ENCODE measurements at places on chromosomes 13 and 19.

DNA sequence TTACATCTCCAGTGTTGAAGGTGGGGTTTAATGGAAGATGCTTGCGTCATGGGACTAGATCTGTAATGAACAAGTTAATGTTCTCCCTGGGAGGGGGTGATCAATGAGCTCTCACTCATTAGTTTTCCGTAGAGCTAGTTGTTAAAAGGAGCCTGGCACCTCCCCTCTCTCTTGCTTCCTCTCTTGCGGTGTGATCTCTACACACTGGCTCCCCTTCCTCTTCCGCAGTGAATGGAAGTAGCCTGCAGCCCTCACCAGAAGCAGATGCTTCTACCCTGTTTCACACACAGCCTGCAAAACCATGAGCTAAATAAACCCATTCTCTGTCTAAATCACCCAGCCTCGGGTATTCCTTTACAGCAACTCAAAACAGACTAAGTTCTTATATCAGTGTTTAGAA is 318.8 kb downstream of the SLITRK1 start:
- no peak for DNase-seq

DNA sequence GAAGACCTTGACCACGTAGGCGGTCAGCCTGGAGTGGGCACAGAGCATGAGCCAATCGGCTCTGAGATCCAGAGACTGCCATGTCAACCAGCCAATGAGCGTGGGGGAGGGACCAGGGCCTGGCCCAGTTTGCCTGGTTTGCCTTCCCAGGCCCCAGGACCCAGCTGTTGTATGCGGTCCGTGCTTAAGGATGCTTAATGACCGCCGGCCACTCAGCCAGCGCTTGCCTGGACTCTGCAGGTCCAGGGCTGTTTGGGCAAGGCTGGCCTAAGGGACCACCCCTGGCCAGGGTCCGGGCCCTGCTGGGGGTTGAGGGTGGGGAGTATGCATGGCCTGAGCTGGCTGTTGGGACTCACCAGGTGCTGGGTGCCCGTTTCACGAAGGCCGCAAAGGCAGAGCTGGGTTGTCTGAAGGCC is 23.1 kb upstream of the TNFSF14 start:
- DNase-seq, result no peak

GRCh38 chr19:45739498-45740439 is 6.5 kb downstream of the MEIOSIN start:
- DNase-seq, result no peak

- DNase-seq, result no peak
Observed at GRCh38 chr19:43847246-43847645, 20.1 kb downstream of the ZNF283 start.

DNA sequence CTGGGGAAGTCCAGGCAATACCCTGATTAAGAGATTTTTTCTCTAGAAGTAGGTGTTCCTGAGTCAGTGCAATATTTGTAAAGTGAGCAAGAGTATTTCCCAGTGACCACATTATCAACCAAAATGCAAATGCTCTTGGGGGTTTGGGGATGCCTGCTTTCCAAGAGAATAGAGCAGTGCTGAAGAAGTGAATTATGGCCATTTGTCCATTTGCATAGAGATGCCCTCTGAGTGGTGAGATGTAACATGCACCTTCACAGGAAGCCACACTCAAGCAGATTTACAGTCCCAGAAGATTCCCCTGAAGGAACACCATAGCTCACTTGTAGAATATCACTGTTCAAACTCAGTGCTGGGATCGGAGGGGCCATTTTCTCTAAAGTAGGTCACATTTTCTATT is 71.8 kb downstream of the TNFSF11 start:
- no peak for DNase-seq

Measured in T-cell (primary cell).